ENCODE measurements at places on chromosomes 7 and 10.

DNA sequence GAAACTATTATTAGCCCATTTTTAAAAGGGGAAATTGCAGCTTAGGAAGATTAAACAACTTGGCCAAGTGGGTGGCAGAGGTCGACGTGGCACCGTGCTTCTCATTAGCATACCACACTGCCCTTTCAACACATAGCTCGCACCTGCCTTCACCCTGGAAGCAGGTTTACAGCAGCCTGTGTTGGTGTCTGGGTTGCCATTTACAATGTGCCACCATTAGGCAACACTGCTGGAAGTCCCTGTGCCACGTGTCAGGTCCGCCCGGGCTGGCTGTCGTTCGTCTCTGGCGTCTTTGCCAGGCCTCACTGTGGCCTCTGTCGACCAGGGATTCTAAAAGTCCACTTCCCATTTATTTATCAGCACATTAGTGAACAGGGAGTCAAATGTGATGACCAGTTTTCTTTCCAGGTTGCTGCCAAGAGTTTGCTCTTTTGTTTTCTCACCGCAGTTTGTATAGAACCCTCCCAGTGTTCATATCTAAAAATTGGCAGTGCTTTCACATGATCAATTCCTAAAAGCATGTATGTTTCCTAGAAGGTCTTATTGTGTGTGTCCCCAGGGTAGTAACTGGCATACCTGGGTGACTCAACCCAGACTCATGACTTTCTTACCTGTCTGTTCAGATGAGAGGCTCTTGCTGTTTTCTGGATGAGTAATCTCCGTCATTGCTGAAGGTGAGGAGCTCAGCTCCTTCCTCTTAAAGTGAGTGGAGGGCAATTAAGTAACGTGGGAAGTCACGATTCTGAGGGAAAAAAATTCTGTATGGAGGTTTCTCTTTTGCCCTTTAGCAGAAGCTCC is 9.2 kb downstream of the INSIG1 start:
- no peak for DNase-seq

- no peak for DNase-seq
Measured at GRCh38 chr7:116988363-116988989, 35.2 kb downstream of the ST7 start.

DNA sequence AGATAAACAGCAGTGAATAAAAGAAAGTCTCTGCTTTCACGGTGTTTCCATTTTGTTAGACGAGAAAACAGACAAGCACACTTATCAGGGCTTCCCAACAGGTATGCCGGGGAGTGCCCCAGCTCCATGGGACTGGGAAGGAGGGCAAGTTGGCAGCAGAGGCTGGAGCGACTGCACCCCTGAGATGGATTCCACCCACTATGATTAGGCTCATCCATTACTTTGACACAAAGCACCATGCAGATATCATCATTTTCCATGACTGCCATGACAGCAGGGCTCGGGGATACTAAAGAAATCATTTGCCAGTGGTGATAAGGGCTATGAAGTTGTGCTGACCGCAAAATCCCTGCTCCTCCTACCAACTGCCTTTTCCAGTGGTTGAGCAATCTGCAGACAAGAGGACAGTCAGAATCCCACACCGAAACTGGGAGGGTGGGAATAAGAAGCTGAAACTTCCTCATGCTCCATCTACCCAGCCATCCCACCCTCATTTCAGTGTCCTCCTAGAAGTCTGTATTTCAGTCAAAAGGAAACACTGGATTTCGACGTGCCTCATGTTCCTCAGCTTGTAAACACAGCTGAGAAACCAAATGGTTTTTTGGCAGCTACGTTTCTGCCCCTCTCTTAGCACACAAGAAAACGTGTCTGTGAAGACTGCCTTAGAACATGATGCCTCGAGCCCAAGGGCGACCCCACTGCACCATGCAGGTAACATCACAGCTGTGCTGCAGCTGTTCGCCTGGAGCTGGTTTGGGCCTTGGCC is 15.5 kb downstream of the CREB3L2 start:
- DNase-seq = no peak

GRCh38 chr10:50226610-50227009 is 24.7 kb downstream of the ASAH2 start:
- no peak for DNase-seq

DNA sequence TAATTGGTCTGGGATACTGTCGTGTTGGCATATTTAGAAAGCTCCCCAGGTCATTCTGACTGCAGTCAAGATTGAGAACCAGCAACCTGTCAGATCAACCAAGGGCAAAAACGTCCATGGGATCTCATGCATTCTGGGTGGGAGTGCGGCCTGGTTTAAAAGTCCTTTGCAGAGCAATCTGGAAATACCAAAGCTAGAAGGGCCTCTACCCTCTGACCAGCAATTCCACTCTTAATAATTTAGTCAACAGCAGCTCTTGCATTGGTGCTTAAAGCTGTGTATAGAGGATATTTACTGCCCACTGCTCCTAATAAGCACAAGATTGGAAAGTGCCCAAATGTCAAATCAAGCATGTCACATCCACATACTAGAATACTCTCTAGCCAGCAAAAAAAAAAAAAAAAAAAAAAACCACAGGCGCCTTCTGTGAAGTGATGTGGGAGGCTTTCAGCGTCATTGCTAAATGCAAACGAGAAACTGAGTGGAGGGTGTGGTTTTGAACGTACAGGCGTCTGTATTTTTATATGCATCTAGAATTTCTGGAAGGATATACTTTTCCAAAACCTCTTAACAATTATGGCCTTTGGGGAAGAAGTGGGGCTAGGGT is 44.8 kb upstream of the HSPA12A start:
- no peak for DNase-seq

DNA sequence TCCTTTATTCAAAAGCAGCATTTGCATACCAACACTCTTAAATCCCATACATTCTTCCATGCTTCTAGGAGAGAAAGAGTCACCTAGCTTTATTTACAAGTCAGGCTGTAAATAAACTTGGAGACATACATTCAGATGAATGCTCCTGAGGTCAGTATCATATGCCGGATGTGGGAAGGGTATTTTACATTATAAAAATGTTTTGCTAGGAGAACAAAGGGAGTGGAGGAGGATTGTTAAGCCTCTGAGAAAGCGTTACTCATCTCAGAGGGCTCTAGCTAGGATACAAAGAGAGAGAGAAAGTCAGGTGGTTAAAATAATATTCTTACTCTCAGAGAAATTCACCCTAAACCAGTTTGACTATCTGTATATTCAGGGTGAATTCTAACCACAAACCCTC is 300.9 kb upstream of the NPSR1 start:
- no peak for DNase-seq

DNA sequence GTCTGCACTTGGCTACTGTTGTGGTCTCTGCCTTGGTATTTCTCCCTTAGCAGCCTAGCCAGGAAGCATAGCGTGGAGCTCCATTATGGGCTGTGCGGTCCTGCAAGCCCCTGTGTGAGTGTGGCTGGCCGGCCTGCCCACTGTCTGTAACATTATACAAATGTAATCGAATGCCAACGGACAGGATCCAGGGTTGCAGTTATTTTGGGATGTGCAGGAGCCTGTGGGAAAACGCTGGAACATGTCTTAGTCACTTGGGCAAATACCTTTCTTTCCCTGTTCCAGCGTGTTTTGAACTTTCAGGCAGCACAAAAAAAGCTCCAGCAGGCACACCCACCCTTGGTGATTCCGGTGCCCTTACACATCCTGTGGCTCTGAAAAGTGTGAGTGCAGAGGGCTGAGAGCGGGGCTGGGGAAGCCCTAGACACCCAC is 29.5 kb downstream of the BAG3 start:
- DNase-seq = no peak

GRCh38 chr10:46514899-46515298 is 41.6 kb downstream of the GPRIN2 start:
- no peak for DNase-seq

- DNase-seq = no peak
Measured at GRCh38 chr10:118333871-118334270, 8.3 kb downstream of the FAM204A start.

DNA sequence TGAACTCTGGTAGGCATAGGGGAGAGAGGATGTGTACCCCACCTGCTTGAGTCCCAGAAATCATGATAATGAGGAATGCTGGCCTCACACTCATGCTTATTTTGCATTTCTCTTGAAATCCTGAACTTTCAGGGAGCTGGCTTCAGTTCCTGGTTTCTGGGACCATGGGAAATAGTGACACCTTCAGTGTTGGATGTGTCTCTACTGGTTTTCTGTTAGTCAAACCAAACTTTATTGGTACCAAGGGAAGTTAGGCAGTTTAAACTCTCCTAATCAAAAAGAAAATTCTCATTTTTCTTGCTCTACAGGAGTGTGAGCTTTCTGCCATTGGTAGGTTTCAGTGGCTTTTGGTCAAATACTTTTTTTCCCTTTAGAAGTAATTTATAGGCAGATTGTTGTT is 11.8 kb upstream of the PCGF5 start:
- no peak for DNase-seq

- DNase-seq = no peak
Measured at GRCh38 chr7:95304990-95305389, 19.3 kb downstream of the PON1 start.

DNA sequence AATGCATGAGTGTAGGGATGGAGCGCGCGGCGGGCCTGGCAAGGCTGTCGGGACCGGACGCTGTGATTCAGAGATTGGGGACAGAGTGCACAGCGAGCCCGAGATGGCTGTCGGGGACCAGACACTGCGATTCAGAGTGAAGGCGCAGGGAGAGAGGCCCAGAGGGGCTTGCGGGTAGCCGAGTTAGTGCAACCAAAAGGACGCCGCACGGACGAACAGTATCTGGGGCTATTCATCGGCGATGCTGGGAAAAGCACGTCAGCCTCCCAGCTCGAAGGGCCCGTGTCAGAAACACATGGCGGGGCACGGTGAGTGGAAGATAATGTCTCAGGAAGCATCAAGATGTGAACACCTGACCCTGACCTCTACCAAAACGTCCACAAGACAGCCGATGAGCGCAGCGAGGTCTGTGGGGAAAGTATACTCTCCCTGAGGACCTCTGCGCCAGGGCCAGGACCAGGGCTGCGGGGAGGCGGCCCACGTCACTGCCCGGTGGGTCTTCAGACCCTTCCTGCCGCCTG is 215.8 kb downstream of the ZMYND11 start:
- no peak for DNase-seq

GRCh38 chr10:94075506-94075905 is 81.8 kb downstream of the PLCE1 start:
- no peak for DNase-seq

DNA sequence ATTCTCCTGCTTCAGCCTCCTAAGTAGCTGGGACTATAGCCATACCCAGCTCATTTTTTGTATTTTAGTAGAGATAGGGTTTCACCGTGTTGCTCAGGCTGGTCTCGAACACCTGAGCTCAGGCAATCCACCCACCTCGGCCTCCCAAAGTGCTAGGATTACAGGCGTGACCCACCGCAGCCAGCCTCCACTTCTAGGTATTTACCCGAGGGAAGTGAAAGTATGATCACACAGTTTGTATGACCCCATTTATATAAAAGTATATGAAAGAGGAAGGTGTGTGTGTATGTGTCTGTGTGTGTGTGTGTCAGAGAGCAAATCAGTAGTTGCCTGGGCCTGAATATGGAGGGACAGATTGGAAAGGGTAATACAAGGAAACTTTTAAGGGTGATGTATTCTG is 2.0 kb upstream of the PURB start:
- no peak for DNase-seq

DNA sequence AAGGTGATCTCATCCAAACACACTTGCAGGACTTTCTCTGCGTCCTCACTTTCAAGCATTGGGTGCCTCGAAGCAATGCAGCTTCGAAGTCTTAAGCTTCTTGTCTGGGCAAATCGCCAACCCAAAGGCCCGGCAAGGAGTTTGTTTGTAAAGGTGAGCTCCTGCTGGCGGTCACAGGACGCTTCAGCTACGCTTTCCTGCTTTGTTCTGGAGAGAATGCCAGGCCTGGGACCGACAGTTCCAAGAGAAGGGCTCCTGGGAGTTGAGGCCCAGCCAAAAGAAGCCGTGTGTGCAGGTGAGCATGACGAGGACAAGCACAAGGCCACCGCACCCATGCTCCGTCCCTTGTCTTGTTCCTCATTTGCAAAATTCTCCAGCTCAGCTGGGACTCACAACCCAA is 106.6 kb upstream of the DOCK1 start:
- no peak for DNase-seq

- peak; percentile 78 for DNase-seq
Measured at GRCh38 chr7:37211097-37211880, 237.4 kb downstream of the ELMO1 start.

DNA sequence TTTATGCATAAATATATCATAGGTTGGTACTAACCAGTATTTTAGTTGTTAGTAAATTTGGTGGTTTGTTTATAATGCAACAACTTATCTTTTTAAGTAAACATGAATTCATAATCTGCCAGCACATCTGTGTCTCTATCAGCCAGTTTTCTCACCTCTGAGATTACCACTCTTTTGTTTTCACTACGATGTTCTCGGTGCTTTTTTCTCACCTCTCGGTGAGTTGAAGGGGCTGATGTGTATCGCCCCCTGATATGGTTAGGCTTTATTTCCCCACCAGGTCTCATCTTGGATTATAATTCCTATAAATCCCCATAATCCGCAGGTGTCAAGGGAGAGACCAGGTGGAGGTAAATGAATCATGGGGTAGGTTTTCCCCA is 114.1 kb downstream of the CAMK1D start:
- no peak for DNase-seq

DNA sequence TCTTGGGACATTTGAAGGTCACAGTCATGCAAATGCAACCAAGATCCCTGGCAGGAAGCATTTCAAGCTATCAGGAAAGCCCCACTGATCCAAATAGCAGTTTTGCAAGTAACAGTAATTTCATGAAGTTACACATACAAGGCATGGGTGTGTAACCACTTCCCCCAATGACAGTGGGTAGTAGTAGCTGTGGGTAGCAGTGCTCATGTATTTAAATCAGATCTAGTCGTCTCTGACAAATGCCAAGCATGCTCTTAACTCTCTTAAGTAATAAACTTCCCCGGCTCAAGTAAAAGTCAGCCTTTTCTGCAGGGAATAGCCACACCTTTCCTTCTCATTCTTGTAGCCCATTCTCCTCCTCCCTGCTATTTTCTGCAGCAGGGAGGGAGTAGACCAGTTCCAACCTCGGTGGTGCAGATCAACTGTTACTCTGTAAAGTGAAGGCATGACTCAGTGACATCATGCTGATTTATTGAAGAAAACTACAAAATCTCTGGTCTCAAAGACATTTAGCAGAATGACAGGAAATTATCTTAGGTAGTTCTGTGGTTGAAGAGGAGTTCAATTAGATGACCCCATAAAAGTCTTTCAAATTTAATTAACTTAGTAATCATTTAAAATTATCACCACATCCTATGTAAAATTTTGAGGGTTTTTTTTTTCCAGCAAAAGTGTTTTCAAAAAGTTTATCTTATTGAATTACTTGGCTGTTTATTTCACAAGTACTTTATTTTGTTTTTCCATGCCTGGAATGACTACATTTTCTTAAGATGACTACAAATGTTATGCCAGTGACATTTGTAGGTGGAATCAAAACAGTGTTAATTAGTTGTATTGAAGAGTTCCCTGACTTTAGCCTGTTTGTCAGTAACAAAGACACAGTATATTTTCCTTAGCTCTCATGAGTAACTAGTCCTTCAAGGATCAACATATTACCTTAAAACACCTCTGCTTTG is 568.3 kb downstream of the INHBA start:
- peak; percentile 29 for DNase-seq

DNA sequence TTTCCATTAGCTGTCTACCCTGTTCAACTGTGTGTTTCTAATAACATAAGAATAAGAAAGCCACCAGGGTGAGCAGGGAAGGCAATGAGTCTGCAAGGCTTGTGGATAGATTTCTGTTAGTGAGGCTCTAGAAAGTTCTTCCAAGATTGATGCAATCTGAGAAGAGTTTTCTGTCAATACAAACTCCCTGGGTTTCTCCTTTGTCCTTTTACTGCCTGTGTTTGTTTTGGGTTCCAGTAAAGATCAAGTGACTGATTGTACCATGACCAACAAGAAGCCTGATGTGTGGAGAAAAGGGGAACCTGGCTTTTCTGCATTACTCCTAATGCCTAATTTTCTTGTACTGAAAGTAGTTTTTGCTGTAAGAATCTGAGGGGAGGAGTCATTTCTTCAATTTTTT is 139.9 kb downstream of the CFTR start:
- no peak for DNase-seq

All from fibroblast of skin of left quadriceps (primary cell).